ENCODE measurements at places on chromosomes 6 and 20.
A peak's percentile ranks its signal among the peaks of the same experiment; 100 is the strongest.

GRCh38 chr20:57315083-57315975, 14.3 kb upstream of the SPO11 start:
- no peak for DNase-seq

DNA sequence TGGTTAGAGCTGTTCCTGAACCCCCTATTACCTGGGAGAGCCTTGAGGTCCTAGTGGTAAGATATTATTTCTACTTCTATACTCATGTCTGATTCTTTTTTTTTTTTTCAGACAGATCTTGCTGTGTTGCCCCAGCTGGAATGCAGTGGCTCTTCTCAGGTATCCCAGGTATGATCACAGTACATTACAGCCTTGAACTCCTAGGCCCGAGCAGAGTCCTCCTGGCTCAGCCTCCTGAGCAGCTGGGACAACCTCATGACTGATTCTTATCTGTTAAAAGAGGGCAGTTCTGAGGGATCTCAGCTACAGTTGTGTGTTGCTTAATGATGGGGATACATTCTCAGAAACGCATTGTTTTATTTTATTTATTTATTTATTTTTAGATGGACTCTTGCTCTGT, 30.2 kb downstream of the BAK1 start:
- DNase-seq, result no peak

- DNase-seq, result peak; percentile 25
These were observed 40.3 kb downstream of the TRERF1 start for GRCh38 chr6:42411406-42411805.

DNA sequence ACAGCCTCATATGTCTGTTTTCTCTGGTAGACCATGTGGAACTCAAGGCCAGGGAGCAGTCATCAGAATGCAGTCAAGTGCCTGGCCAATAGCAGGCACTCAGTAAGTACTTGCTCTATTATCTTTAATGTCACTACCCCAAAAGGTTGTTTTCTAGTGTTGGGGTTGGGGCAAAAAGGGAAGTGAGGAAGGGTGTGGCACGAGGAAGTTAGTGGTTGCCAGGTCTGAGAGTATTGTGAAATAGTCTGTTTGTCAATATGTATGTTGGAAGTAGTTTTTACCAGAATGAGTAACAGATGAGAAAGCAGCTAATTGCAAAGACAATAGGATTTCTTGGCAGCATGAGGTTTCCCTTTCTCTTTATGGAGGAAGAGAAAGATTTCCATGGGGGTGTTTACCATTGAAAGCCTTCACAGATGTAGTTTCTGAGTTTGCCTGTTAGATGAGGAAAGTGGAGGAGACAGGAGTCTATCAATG, 59.5 kb upstream of the ARMH2 start:
- DNase-seq, result no peak

- no peak for DNase-seq
These were observed 37.2 kb upstream of the CALHM6 start for GRCh38 chr6:116424001-116424400.

DNA sequence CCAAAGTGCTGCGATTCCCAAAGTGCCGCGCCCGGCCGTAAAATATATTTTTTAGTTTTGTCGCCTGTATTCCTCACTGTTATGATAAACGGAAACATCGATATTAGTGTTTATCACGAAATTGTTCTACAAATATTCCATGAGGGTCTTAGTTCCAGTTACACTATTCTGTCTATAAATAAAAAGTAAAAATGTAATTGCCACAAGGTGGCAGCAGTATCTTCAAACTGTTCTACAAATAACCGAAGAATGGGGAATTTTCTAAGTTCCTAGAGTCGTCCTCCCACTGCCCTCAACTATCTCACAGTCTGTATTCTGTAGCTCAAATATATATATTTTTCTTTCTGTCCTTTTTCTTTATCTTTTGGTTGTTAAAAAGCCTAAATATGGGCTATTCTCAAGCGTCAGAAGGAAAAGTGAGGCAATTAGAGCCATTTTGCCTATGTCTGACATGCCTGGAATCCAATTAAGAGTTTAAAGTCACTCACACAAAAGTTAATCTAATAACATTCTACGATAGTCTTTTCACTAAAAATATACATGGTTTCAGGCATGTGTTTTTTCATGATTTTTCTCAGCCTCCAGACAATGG, 14.2 kb upstream of the FAM162B start:
- peak; percentile 47 for DNase-seq

GRCh38 chr6:23584134-23584763, 541.8 kb upstream of the NRSN1 start:
- DNase-seq, result no peak

- DNase-seq, result peak; percentile 46
These were observed 764 bp downstream of the ZNF292 start for GRCh38 chr6:87155842-87156815.

DNA sequence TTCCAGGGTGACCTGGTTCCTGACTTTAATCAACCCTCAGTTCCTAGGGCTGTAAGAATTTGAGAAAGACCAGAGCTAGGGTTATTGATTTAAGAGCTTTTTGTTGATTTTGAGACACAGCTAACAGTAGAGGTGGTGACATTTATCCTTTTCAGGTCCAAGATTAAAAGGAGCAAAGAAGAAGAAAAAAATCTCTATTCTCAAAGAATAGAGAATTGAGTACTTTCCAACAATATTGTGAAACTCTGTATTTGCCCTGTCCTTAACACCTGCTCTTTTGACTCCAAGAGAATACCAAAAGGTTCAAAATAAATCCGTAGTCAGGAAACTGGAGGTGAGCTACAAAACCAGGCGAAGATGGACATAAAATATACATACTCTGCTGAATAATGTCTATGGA, 7.3 kb downstream of the PAQR8 start:
- DNase-seq, result no peak

GRCh38 chr6:143288923-143289322, 161.6 kb downstream of the ADAT2 start:
- DNase-seq, result no peak

DNA sequence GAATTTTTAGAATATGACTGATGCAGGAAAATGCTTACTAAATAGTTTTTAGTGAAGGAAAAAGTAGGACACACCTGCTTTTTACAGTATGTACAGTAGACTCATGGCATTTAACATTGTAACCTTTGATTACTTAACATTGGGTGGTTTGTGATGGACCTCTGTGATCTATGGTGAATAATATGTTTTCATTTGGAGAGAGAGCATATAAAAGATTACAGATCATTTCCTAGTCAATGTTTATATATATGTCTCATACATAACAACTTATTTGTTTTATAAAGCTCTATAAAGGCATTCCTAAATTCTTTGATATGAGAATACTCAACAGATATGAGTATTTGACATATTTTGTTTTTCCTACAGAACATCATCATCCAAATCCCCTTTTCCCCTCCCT, 129.3 kb upstream of the PDE7B start:
- no peak for DNase-seq

GRCh38 chr20:6651016-6651415, 116.5 kb upstream of the BMP2 start:
- DNase-seq, result no peak

DNA sequence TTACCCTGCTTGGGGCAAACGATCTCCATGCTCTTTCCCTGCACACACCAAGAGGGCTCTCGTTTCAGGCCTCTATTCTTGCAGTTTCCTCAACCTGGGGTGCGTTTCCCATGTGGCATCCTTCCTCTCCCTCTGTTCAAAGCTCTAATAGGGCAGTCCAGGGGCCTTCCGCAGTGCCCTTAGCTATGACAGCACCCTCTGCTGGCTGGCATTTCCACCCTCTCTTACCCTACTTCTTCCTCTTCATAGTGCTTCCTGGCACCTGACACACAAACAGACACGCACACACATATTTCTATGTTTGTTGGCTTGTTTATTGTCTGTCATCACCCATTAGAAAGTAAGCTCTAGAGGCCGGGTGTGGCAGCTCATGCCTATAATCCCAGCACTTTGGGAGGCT, 294.0 kb downstream of the CLIC5 start:
- no peak for DNase-seq

DNA sequence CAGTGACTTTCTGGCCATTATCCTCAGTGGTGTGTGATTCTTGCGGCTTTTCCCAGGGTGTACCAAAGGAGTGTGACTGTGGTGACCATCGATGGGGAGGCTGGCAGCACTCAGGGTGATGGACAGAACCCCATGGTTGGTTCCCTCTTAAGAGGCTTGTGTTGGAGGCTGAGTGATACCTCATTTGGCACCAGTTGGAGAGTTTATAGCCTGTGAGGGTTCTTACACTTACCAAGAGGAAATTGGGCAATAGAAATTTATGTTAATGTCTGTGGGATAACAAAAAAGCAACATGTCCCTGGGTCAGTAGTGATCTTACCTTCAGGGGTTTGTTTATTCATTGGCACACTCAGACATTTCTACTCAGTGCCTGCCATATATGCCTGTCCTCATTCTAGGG, 37.2 kb downstream of the DAAM2 start:
- no peak for DNase-seq

DNA sequence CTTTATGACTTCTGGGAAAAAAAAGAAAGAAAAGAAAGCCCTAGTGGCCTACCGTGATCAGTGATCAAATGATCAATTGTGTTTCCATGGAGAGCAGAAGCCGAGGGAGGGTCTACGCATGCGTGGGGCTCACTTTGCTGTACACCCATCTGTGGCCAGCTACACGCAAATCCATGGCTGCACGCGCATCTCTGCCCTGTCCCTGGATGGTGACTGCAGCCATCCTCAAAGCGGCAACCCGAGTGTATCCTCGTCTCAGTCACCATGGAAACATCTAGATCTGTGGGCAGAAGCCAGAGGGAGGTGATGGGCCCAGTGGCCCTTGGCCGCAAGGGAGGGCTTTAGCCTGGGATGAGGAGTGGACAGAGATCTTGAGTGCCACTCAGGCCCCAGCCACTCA, 785 bp upstream of the ULBP3 start:
- no peak for DNase-seq

- DNase-seq, result peak; percentile 78
These were observed 11.0 kb upstream of the TCP11 start for GRCh38 chr6:35152067-35152707.

DNA sequence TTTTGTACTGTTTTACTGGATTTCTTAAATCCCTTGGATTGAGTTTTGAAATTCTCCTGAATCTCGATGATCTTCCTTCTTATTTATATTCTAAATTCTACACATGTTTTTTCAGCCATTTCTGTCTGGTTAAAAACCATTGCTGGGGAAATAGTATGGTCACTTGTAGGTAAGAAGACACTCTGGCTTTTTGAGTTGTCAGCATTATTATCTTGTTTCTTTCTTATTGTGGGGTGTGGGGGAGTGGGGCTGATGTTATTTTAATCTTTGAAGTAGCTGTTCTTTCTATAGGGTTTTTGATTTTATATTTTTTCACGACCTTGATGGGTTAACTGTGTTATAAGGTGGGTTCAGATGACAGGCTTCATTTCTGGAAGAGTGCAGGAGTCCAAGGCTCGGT, 37.4 kb upstream of the ADGRB3 start:
- DNase-seq, result no peak

DNA sequence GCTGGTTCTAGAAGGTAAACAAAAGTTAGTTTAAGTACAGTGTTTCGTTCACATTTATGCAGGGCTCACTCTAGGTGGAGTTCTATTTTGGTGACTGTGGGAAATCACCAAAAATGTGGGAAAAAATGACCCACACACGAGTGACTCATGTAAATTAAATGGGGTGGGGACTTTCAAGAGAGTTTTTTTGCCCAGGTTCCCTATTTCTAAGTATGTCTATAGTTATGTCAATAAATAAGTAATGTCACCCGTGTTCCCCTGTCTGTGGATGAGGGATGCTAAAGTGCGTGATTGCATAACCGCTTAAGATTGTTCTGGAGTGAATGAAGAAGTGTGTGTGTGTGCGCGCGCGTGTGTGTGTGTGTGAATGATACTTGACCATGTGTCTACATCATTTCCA, 69.1 kb downstream of the MYB start:
- no peak for DNase-seq

- peak; percentile 89 for DNase-seq
These were observed 12.0 kb upstream of the TRMT11 start for GRCh38 chr6:125974214-125974866.

DNA sequence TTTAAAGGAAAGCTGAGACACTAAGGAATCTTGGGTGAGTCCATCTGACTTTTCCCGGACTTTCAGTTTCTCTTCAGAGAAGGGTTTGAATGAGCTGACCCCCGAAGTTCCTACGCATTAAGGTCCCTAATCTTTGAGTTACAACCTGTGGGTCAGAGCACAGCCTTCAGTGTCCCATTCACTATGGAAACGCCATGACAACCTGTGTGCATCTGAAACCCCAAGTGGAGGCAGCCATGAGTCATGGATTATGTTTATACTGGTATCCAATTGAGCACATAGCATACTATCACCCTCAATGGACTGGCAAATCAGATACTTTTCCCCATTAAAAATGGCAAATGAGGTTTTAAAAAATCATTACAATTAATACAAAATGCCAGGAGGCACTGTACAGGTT, 11.4 kb downstream of the MYLK4 start:
- DNase-seq, result no peak

DNA sequence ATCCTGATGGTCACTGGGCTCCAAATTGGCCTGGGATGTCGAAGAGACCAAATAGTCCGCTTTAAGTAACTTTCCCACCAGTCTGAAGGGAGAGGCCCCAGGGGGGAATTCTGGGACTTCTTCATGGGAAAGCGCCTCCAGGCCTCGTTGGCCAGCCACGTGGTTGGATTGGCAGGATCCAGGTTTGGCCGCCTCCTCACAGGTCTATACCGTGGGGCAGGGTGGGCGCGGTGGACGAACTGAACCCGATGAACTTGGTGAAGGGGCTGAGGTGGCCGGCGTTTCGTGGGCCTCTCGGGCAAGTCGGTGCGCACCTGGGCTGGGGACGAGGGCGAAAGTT, 297 bp downstream of the POM121L2 start:
- no peak for DNase-seq

GRCh38 chr6:140897349-140897748, 1235.4 kb upstream of the GJE1 start:
- DNase-seq, result no peak

DNA sequence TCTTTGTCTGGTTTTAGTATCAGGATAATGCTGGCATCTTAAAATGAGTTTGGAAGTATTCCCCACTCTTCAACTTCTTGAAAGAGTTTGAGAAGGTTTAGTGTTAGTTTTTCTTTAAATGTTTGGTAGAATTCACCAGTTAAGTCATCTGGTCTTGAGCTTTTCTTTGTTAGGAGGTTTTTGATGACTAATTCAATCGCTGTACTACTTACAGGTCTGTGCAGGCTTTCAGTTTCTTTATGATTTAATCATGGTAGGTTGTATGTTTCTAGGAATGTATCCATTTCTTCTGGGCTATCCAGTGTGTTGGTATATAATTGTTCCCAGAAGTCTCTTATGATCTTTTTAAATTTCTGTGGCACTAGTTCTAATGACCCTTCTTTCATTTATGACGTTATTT, 215.5 kb downstream of the LRFN2 start:
- no peak for DNase-seq

GRCh38 chr6:50992704-50993625, 174.3 kb downstream of the TFAP2B start:
- DNase-seq, result no peak

DNA sequence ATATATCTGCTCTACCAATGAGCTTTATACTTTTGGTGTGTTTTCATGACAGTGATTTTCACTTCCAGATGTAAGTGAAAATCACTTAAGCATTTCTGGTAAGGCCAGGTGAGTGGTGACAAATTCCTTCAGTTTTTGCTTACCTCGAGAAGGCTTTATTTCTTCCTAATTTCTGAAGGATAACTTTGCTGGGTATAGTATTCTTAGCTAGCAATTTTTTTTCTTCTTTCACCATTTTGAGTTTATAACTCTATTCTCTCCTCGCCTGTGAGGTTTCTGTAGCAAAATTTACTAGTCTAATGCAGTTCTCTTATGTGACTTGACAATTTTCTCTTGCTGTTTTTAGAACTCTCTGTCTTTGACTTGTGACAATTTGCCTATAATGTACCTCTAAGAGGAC, 7.1 kb downstream of the FHL5 start:
- DNase-seq, result no peak

Measured in pons (tissue), 1 donor.